EL (cell line): ENCODE measurements at places on chromosomes 13 and 19.
A peak's percentile ranks its signal among the peaks of the same experiment; 100 is the strongest.

DNA sequence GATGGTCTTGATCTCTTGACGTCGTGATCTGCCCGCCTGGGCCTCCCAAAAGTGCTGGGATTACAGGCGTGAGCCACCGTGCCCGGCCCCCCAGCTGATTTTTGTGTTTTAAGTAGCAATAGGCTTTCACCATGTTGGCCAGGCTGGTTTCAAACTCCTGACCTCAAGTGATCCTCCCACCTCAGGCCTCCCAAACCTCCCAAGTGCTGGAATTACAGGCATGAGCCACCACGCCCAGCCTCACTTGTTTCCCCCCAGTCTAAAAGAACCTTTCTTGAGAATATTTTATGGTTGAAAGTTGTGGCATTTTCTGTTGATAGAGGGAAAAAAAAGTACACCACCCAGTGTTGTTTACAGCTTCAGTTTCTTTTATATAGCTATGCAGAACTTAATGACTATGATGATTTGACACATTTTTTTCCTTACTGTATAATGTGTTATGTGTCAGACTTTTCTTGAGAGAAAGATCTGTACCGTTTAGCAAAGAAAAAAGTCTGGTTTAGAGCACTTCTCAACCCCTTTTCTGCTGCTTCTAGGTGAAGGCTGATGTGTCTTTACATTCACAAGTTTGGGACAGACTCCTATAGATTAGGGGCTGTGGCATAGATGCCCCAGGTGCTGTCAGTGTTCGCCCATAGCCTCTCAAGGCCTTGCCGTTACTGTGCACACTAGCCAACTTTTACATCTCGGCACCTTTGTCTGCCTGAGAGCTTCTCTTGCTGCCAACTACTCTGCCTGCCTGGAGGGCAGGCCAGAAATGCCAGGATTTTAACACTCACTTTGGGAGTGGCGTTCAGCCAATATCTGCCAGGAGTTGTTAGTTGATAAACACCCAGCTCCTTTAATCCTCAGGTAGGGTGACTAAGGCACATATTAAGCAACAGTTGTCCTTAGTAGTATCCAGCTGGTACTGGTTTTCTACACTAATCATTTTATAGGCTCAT, 33.0 kb downstream of the KCTD4 start:
- no peak for DNase-seq

- DNase-seq = peak; percentile 84
Observed at GRCh38 chr13:64234255-64234654, 2818.6 kb upstream of the PCDH20 start.

GRCh38 chr13:73111331-73111730, 52.5 kb downstream of the KLF5 start:
- DNase-seq = peak; percentile 13

DNA sequence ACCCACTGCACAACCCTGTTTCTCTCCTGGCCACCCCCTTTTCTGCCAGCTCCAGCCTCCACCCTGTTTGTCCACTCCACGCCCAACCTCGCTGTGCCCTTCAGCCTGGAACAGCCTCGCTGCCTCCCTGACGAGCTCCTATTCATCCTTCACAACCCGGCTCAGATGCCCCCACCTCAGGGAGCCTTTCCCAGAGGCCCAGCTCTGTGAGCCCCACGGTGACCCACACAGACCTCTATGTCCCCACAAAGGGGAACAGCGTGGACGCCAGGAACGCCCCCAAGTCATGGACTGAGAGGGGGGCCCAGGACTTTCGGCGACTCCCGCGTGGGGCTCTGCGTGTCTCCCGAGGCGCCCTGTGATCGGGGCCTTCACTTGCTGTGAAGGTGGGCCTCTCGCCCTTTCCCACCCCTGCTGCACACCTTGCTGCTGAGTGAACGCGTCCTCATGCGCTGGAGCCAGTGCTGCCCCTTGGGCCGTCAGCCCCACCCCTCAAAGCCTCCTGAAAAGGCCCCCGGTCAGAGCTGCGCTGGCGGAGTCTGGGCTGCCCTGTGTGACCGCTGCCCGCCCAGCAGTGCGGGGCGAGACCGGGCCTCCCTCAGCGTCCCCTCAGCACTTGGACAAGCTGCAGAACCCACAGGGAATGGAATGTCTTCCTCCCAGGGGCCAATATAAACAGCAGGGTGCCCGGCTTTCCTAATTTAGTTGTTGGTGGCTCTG, 40.0 kb downstream of the ADPRHL1 start:
- DNase-seq = no peak

DNA sequence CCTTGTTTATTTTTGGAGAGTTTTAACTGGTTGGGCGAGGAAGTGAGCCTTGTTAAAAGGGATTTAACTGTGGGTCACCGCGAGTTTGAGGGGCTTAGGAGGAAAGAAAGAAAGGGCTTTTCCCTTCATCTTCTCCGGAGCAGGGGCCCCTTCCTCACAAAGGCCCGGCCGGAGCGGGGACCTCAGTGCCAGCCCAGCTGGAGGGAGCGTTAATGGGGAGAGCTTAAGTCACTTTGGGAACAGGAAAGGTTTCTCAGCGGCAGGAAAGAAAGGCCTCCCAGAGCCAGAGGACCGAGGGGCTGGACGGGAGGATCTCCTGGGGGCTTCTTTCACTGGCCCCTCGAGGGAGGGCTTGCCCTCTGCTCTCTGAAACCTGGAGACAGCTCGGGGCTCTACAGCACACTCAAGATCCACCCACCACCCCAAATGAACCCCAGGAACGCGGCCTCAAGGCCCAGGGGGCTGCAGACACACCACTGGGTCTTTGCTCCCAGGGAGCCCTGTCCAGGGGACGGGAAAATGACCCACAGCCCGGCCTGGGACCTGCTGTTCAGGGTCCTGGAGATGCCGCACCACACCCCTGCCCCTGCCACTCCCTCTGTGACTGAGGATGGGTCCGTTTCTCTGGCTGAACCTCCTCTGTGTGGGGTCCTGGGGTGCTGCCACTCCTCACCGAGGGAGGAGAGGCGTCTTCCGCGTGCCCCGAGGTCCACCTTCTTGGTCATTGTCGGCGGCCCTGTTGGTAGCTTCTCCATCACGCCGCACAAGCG, 128.3 kb downstream of the URI1 start:
- no peak for DNase-seq

DNA sequence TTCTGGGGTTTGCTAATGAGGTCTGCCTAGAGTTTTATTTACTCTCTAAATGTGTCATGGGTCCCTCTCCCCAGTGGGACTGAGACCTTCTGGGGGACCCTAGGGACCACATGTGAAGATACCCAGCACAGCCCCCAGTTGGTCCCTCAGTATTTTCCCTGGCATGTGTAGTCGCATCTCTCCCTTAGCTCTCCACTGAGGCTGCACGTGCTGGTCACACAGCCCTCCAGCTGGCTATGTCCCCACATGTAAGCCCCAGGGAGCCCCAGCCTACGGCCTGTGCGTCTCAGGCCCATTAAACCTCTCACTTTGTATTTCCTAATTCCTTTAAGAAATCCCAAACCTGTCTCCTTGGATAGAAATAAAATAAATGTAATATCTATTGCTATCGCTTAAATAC, 189.6 kb upstream of the TSHZ3 start:
- no peak for DNase-seq

- peak; percentile 88 for DNase-seq
Observed at GRCh38 chr19:46713781-46714443, 3.0 kb downstream of the PRKD2 start.

DNA sequence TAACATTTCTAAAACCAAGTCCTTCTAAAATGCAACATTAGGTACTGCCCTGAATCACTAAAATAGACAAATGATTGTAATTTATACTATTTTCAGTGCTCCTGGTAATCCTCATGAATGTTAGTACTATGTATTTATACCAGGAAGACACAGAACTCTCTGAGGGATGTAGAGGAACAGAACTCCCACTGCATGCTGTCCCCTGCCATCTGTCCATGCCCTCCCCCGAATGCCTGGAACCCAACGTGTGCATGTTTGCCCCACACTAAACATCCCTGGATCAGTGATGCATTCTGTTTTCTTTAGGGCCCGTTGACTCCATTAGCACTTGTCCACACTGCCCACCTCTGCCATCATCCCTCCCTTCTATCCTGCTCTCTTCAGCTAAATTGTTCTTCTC, 26.5 kb downstream of the ENOX1 start:
- DNase-seq = no peak

GRCh38 chr13:95124959-95125358, 176.3 kb downstream of the ABCC4 start:
- DNase-seq = no peak

- no peak for DNase-seq
Observed at GRCh38 chr13:71261256-71261655, 605.7 kb downstream of the DACH1 start.

DNA sequence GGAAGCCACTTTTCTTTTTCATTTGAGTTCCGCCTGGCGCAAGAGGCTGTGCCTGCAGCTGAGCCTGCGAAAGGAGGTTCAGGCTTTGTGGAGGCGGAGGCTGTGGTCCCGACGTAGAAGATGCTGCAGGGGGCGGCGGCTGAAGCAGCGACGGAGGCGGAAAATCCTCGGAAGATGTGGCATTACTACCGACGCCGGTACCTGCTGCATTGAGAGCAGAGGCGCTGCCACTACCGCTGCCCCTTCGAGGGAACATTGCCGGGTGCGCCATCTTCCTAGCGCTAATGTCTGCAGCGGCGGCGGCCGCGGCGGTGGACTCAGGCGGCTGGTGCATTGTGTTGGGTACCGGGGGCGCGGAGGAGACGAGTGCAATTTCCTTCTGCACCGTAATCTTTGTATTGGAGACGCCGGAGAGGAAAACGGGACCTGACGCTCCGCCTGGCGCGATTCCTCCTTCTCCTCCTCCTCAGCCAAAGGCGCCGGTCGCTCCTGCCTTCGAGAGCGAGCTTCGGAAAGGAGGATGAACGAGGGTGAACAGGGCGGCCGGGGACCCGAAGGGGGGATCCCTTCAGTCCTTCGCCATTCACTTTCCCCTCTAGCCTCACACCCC, at the start of gene TSC22D1:
Gene TSC22D1 (minus strand): TSS at position 590 of the 610 bp plus-strand sequence. CDS start 256 bp downstream, at position 334.
- DNase-seq = peak; percentile 67

DNA sequence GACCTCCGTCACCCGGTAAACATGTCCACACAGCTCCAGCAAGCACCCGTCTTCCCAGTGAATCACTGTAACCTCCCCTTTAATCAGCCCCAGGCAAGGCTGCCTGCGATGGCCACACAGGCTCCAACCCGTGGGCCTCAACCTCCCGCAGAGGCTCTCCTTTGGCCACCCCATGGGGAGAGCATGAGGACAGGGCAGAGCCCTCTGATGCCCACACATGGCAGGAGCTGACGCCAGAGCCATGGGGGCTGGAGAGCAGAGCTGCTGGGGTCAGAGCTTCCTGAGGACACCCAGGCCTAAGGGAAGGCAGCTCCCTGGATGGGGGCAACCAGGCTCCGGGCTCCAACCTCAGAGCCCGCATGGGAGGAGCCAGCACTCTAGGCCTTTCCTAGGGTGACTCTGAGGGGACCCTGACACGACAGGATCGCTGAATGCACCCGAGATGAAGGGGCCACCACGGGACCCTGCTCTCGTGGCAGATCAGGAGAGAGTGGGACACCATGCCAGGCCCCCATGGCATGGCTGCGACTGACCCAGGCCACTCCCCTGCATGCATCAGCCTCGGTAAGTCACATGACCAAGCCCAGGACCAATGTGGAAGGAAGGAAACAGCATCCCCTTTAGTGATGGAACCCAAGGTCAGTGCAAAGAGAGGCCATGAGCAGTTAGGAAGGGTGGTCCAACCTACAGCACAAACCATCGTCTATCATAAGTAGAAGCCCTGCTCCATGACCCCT, 9.0 kb upstream of the CEACAM5 start:
- DNase-seq = peak; percentile 14

- DNase-seq = no peak
Observed at GRCh38 chr19:5654931-5655330, 25.4 kb downstream of the MICOS13 start.

DNA sequence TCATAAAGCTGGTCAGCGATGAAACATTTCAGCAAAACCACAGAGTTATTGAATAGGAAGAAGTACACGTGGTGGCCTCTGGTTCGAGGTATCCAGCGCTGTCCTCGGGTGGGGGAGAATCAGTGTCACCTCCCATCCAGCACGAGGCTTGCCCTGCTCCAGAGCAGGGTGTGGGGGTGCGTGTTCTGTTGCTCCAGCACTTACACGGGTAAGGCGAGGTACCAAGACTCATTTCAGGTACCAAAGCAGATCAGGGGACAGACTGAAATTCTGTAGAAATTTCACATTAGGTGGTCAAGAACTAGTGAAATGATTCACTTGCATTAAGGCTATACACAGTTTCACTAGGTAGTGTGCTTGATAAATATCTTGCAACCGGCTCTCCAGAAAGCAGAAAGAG, 164.2 kb upstream of the SOX1 start:
- DNase-seq = no peak

DNA sequence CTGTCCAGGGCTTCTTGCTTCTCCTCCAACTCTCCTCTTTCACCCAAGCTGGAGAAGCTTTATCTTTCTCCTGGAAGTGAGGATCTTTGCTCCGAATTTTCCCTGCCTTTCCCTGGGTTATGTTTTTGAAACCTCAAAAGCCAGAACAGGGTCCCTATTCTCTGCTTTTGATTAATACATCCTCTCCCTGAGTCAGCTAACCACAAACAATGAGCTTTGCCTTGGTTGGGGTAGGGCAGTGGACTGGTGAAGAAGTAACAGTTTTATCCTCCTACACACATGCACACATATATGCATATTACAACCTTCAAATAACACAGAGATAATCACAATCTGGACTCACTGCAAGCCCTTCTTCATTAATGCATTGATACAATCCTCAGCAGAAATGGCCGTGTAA, 44.6 kb downstream of the DLEU7 start:
- DNase-seq = peak; percentile 23

- DNase-seq = no peak
Observed at GRCh38 chr13:77381059-77381458, 54.2 kb upstream of the MYCBP2 start.

DNA sequence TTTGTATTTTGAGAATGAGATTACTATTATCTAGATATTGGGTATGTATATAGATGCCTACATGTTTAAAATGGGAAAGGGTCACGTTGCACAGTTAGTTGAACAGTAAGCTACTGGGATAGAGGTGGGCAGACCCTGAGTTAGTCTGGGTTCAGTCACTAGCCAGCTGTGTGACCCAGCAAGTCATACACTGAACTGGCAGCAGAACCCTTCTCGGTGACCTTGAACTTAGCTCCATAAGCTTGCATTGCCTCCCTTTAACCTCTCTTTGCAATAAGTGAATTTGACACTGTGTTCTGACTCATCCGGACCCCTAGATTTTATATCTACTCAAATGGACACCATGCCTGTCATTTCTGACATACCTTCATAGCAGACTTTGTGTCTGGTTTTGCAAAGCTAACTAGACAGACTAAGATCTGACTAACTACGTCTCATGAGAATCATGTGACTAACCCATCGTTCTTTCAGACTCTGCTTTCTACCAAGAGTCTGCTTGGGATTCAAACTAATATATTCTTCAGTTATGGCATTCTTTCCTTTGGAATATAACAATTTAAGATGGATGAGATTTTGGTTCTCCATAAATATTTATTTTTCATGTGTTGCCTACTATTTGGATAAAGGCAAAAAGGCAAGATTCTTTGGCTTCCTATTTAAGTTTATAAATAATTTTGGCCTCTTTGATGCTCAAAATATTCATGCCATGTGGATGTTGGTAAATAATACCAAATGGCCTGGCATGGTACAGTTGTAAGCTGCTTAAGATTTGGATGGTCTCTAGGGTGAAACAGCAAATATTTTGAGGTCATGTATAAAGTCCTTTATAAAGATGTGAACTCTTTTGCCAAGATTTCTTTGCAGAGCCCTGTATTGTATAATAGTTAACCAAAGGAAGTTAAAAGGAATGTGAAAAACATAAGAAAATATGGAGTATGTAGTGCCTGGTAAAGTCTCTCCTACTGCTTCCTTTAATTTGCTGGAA, 159.3 kb downstream of the ITGBL1 start:
- DNase-seq = no peak
